Neural cell (in vitro differentiated cells): ENCODE measurements at places on chromosomes 6 and 20. TPM values are rescaled to one million over a fixed set of nuclear protein-coding genes. Genes with fewer than 3 reads are reported as not detected.

CD24 gene
- polyA plus RNA-seq, result 1,994 and 2,264 TPM in 2 replicates

RAD21L1 gene
- not detected in 2 replicates for polyA plus RNA-seq

SUMO4 gene
- not detected in 2 replicates for polyA plus RNA-seq

TPD52L1 gene
- 8.9 and 9.2 TPM in 2 replicates for polyA plus RNA-seq

SMOC2 gene
- polyA plus RNA-seq, result 0.50 and 1.2 TPM in 2 replicates

CGAS gene
- 0.10 and 0.53 TPM in 2 replicates for polyA plus RNA-seq

RBM24 gene
- polyA plus RNA-seq, result 3.4 and 4.9 TPM in 2 replicates
